Activated CD8-positive, alpha-beta memory T cell treated with anti-CD3 and anti-CD28 coated beads, Interleukin-2, amount 10 ng/mL, durations not matched to agents 7 days and 5 days (primary cell): ENCODE measurements at places on chromosomes 7 and 10. TPM values are rescaled to one million over a fixed set of nuclear protein-coding genes. Genes with fewer than 3 reads are reported as not detected.
A peak's percentile ranks its signal among the peaks of the same experiment; 100 is the strongest.

GRCh38 chr7:92498557-92498956 lies 20.8 kb upstream of the ERVW-1 start:
- peak; percentile 61 for DNase-seq

DNA sequence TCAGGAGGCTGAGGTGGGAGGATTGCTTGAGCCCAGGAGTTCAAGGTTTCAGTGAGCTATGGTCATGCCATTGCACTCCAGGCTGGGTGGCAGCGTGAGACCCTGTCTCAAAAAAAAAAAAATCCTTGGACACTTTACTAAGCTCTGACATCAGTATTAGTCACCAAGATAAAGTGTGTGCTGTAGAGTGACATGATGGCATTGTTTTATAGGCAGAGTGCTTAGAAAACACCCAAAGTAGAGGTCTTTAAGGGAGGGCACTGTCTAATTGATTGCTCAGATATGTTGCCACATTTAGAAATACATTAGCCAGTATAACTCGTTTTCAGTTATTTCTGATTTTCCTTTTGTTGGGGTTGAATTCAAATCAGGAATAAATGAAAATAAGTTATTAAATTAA lies 235.9 kb downstream of the REEP3 start:
- no peak for DNase-seq

DNA sequence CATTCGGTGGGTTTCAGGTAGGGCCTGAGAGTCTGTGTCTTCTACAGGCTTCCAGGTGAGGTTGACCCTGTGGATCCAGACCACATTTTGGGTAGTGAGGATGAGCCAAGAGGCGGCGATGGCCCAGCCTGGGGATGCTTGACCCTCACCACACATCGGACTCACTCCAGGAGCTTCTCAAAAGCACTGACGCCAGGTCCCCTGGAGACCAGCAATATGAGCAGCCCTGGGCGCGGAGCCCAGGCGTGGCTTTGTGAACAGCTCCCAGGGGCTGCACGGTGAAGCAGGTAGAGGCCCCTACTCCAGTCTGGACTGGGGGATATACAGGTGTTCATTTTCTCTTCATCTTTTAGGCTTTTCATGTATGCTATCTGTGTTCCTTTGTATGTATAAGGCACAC lies 139.7 kb upstream of the PCBD1 start:
- no peak for DNase-seq

GRCh38 chr10:11324761-11325321 lies 286.6 kb downstream of the USP6NL start:
- no peak for DNase-seq

DNA sequence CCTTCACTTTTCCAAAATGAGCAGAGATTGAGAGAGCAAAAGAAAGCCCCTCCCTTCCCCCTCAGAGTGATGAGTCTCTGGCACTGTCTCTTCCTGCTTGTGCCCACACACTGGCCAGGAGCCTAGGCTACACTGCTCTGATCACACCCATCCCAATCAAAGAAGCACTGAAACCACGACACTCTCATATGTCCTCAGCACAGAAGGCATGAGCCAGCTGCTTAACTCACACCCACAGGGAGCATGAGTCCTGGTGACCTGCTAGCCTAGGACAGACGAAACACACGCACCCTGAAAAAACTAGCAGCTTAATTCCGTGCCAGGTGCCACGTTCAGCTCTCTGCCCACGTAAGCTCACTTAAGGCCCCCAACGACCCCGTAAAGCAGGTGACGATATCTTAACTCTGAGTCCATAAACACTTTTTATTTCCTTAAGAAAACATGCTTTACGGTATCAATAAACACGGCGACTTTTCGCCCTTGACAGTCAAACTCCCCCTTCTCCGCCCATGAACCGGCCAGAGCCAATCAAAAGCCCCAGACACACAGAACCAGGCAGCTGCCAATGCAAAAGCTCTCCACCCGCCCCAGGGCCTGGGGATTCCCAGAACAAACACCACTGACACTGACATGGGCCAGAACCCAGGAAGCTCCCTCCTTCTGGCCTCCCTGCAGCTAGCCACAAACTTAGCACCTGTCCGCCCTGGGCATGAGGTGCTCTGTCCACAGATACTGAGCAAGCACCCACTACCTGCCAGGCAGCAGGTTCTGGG lies 69.0 kb downstream of the TNRC18 start:
- no peak for DNase-seq

DNA sequence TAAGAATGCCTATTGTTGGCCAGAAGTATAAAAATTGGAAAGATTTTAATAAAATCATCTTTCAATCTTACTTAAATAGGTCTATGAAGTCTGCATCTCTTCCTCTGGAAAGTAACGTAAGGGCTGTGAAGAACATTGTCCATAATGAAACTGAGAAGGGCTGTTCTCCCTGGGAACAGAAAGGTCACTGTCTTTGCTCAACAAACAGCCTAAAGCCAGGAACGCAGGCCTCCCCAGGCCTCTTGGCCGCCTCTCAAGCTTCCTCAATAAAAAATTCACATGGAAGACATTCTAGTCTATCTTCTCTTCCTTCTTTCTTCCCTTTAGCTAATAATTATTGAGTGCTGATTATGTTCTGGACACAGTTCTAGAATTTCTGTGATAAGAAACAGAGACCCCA lies 9.1 kb upstream of the IDI2 start:
- no peak for DNase-seq

DNA sequence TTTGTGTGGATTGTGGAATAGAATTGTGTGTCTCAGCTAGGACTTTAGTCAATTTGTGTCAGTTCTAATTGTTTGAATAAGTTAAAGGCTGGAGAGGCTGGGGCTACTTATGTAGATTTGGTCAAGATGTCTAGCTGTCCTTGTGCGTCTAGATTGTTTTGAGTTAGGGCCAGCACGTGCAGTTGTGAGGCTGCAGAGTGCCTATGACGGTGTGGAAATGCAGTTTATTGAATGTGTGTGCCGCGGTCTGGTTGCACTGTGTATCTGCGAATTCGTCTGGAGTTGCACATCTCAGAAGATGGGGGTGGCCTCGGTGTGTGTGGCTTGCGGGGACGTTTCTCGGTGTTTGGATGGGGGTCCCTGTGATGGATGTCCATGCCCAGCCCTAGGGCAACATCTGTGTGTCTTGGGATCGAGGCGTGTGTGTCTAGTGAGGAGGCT lies 10.2 kb downstream of the EMX2 start:
- no peak for DNase-seq

- DNase-seq: no peak
Measured at GRCh38 chr7:27159266-27160144, 3.0 kb upstream of the HOXA7 start.

- no peak for DNase-seq
Measured at GRCh38 chr10:118501637-118502440, 93.6 kb downstream of the PRLHR start.

GRCh38 chr10:127462643-127463295 lies 86.3 kb upstream of the NPS start:
- no peak for DNase-seq

DNA sequence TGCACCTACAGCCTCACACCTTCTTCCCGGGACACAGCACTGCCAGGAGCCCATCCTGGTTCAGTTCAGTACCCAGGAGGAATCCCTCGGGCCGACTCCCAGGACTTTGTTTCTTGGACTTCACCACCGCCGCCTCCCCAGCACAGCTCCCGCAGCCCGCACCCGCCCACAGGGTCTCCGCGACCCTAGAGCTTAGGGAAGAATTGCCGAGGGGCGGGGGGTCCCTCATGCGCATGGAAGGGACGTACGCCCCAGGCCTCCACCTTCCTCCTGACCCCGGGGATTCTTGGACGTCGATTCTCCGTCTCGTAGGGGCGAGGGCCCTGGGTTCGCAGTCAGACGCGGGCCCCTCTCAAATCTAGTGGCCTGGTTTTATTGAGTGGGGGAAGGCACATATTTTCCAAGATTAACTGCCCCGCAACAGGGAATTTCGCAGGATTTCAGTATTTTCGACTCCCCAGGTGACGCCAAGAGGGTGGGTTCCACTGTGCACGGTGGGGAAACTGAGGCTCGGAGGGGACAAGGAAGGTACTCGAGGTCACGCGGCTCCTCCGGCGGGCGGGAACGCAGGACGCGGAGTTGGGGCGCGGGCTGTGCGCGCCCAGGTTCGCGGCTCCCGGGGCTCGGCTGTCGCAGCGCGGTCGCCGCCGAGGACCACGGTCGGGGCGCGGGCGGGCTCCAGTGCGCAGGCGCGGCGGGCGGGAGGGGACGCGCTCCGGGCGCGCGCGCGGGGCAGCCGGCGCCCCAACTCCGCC lies at the start of gene ADCY1:
ADCY1 (plus strand) TSS at position 708 of the 755 bp plus-strand sequence. CDS start 176 bp downstream, outside the sequence.
- no peak for DNase-seq

- DNase-seq: no peak
Measured at GRCh38 chr10:61855771-61856170, 45.7 kb upstream of the ARID5B start.

- DNase-seq: no peak
Measured at GRCh38 chr10:130751851-130752250, 559.7 kb downstream of the TCERG1L start.

- DNase-seq: no peak
Measured at GRCh38 chr10:69327463-69328379, 49.4 kb downstream of the HK1 start.

Gene ZNHIT1
- total RNA-seq: 56.6 TPM

Gene CCL24
- not detected for total RNA-seq

Gene IRF5
- 16.5 TPM for total RNA-seq

Gene SNX10
- total RNA-seq: 42.8 TPM

Gene SHH
- not detected for total RNA-seq

Gene PDLIM1
- 4.8 TPM for total RNA-seq

Gene KMT2C
- 58.2 TPM for total RNA-seq

Gene LAMB4
- not detected for total RNA-seq

Gene PRR15
- not detected for total RNA-seq
